Astrocyte of the cerebellum (primary cell): ENCODE measurements at places on chromosomes 2 and 18.

- no peak for DNase-seq
These were observed 216.1 kb downstream of the MYCN start for GRCh38 chr2:16156411-16156810.

DNA sequence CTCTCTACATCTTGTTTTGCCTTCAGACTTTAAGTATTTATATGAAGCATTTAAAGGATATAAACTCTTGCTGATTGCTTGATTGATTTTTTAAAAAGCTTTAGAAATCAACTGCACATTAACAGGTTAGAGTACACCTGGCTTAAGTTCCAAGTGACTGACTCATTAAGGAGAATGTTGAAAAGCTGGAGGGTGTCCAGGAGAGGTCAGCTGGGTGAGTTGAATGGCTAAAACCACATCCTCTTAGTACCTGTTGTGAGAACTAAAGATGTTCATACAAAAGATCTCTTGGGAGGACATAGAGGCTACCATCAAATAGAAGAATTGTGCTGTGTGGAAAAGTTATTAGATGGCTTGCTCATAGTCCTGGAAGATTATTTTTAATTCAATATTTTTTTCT lies 206.8 kb downstream of the TXNL1 start:
- peak; percentile 6 for DNase-seq

- DNase-seq = peak; percentile 20
These were observed 11.7 kb upstream of the ACYP2 start for GRCh38 chr2:54103454-54104314.

GRCh38 chr18:8097927-8098326 lies 511.3 kb upstream of the RAB12 start:
- no peak for DNase-seq

DNA sequence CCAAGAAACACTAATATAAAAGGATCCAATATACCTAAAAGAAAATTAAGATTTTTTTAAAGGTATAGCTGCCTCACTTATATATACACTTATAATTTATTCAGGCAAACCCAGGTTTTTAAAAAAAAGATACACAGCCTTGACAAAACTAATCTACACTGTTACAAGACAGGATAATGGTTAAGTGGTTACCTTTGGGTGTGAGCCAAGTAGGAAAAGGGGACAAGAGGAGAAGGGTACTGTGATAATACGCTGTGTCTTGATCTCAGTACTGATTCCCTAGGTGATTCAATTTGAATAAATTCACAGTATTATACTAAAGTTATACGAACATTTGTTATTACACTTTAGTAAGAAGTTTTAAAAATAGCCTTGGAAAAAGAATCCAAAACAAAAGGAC lies 30.6 kb downstream of the KLHL41 start:
- no peak for DNase-seq

DNA sequence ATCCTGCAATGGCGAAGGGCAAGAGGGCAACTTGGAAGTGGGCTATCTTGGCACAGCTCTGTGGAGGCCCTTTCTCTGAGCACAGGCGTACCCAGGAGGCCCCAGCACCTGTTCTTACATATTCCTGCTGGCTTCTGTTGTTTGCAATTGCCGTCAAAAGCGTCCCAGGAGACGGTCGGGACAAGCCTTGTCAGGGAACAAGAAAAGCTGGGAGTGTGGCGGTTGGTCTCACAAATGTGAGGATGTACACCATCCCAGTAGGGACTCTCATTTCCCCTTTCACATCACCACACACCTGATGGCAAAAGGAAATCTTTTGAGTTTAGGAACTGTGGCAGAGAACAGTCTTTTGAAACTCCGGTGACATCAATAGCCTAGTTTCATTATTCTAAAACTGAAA lies 94.7 kb upstream of the EFEMP1 start:
- no peak for DNase-seq

DNA sequence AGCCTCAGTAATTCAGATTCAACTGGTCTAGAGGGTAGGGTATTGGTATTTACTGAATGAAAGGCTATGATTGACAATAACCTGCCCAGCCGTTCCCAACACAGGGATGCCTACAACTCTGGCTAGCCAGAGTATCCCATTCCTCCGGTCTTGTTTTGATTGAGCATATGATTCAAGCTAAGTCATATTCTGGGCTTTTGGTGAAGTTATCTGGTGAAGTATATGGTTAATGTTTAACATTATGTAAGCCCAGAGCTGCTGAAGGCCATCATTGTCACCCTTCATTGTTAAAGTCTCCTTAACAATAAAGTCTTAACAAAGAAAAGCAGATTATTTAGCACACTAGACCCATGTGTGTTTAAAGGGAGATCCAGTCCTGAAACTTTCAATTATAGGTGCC lies 152.6 kb downstream of the EXOC6B start:
- no peak for DNase-seq

- no peak for DNase-seq
These were observed 734.2 kb upstream of the CHAC2 start for GRCh38 chr2:53033411-53033810.

DNA sequence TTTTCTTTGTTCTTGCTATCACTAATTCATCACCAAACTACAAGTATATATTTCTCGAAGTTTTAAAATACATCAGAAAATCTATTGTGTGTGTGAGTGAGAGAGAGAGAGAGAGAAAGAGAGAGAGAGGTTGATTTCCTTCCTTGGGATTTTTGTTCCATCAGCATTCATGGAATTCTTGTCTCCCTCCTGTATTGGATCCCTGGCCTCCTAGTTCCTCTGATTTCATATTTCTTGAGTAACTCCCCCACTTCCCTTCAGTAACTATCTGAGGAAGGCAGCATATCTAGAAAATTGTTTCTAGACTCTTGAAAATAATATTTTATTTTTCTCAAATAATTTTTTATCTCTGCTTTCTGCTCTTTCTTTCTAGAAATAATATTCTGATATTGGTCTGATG lies 13.3 kb upstream of the ACTR2 start:
- DNase-seq = no peak

DNA sequence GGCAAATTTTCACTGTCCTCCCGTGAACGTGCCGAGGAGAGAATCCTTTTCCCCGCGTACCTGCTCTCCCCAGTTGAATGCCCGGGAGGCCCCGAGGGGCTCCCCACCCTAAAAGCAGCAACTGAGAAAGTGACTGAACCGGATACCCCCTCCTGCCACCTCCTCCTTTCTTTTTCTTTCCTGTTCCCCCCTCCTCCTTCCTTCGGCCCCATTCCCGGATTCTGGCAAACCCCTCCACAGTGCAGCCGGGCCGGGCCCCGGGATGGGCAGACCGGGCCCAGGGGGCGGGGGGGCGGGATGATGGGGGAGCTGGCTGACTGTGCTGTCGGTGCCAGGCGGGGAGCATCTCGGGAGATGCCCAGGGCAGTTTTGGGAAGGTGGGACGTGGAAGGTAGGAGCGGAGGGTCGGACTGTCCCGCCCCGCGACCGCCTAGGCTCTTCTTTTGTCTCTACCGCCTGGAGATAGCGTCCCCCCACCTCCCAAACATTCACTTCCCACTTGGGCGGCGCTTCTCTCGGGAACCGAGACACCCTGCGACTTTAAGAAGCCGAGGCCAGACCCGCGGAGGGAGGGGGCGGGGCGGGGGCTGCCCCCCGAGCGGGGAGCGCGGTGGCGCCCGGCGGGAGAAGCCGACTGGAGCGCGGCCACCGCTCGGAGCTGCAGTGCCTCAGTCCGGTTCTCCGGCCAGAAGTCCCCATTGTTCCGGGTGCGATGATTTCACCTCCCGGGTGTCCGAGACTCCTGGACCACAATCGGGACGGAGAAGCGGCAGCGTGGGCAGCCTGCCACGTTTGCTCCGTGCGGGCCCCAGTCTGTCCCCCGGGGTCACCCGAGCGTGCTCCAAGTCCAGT lies 8.2 kb downstream of the DLX2 start:
- DNase-seq = no peak

DNA sequence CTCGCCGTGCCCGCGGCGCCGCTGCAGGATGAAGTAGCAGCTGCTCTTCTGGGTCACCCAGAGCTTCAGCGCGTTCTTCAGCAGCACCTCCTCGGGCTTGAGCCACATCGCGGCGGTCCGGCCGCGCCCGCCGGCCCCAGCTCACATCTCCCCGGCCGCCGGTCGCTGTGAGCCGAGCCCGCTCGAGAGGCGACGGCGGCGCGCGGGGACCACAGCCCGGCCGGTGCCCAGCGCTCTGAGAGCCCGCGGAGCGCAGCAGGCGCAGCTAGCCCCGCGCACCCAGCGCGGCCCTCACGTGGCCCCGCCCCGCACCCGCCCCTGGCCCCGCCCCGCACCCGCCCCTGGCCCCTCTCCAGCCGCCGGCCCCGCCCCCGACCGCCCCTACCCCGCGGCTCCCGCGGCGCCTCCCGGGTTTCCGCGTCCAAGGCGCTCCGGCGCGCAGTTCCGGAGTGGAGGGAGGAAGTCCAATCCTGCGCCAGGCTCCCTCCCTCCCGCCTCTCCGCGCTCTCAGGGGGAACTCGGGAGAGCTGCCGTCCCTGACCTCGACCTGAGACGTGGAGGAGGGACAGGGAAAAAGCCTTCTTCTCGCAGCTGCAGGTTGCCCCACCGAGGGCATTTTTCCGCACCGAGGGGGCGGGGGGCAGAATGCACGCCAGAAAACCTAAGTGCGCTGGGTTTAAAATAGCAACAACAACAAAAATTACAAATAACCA lies at the start of gene TBC1D8:
Gene TBC1D8 (minus strand): TSS at position 237 of the 713 bp plus-strand sequence. CDS start 129 bp downstream, at position 108.
- no peak for DNase-seq

DNA sequence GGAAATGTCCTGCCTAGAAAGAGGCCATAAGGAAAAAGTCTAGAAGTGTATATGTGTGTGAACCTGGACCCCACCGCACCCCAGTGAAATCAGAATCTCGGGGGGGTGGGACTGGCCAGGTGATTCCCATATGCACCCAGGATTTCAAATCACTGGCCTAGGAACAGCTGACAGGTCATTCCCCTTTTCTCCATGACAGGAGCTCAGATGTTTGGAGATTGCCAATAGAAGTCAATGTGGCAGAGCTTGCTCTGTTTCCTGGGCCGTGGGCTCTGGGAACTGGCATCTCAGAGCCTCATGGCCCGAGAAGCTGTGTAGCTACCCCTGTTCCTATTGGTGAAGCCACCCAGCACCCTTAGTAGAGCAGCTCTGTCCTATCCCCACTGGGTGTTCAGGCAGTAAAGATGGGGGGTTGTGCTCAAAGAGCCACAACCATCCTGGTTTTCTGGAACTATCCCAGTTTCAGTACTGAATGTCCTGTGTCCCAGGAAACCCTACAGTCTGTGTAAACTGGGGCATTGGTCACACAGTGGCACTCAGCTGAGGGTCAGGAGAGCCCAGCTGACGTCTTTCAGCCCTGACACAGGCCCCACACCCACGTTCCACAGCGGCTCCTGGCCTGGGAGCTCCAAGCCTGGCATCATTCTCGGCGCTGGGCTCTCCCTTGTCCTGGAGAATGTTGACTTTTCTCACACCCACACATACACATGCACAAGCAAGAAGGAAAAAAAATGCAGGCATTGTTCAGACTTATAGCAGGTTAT lies 18.9 kb downstream of the GNLY start:
- no peak for DNase-seq

GRCh38 chr2:83071352-83071751 lies 1387.7 kb downstream of the SUCLG1 start:
- DNase-seq = no peak

DNA sequence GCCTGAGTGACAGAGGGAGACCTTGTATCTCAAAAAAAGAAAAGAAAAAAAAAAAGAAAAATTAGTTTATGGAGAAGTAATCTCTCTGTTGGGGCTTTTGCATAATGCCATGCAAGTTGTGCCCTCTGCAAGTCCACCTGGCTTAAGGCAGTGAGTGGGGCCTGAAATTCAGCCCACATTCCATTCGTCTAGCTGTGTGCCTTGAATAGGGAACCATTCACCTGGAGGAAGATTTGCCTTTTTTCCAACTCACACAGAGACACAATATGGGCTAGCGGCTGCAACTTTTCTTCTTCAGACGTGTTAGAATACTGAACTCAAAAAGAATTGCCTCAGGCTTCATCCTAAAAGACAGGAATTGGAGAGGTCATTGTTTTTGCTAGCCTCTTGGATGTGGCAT lies 160.0 kb upstream of the STON1 start:
- DNase-seq = no peak

DNA sequence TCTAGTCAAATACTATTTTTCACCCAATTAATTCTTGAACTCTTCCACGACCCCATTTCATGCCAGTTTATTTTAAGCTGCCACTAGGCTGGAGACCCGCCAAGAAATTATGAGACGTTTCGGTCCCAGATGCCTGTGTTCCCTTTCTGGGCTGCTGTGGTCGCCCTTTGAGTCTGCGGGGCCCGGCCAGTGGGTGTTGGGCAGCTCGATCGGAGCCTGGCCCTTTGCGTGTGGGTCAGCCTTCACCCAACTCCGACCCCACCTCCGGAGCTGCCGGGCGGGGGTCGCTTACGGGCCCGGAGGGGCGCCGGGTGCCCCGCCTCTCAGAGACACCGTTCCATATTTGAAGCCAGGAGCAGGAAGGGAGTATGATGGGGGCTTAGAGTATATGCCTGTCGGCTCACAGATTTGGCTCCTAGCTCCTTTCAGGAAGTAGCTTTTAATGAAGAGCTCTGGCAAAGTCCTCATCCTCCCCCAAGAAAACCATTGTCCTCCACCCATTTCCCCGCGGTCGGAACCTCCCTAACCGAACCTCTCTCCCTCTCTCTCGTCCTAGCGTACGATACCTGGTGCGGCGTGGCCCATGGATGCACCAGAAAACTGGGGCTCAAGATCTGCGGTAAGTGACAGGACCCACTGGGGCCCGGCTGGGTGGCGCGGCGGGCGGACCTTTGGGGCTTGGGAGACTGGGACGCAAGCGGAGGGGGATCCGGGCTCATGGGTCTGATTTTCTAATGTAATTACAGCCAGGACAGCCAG lies 5.0 kb downstream of the GAD1 start:
- DNase-seq = no peak

DNA sequence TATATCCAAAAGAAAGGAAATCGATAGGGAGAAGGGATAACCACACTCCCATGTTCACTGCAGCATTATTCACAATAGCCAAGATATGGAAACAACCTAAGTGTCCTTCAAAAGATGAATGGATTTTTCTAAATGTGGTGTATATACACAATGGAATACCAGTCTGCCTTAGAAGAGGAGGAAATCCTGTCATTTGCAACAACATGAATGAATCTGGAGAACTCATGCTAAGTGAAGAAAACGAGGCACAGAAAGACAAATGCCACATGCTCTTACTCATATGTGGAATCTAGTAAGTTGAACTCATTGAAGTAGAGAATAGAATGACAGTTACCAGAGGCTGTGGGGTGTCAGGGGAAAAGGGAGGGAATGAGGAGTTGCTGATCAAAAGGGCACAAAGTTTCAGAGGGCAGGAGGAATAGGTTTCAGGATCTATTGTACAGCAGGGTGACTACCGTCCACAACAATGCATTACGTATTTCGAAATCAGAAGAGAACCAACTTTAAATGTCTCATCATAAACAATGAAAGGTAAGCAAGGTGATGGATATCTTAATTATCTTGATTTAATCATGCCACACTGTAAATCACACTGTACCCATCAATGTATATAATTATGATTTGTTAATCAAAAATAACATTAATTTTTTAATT lies 46.1 kb downstream of the SIGLEC15 start:
- no peak for DNase-seq

GRCh38 chr2:182852090-182852489 lies 14.3 kb downstream of the FRZB start:
- no peak for DNase-seq

- DNase-seq = no peak
These were observed 90.6 kb upstream of the RAB6C start for GRCh38 chr2:129888896-129889295.
